ENCODE measurements at places on chromosomes 11 and 22.

- no peak for DNase-seq
Measured at GRCh38 chr11:3823303-3823702, 14.9 kb downstream of the PGAP2 start.

DNA sequence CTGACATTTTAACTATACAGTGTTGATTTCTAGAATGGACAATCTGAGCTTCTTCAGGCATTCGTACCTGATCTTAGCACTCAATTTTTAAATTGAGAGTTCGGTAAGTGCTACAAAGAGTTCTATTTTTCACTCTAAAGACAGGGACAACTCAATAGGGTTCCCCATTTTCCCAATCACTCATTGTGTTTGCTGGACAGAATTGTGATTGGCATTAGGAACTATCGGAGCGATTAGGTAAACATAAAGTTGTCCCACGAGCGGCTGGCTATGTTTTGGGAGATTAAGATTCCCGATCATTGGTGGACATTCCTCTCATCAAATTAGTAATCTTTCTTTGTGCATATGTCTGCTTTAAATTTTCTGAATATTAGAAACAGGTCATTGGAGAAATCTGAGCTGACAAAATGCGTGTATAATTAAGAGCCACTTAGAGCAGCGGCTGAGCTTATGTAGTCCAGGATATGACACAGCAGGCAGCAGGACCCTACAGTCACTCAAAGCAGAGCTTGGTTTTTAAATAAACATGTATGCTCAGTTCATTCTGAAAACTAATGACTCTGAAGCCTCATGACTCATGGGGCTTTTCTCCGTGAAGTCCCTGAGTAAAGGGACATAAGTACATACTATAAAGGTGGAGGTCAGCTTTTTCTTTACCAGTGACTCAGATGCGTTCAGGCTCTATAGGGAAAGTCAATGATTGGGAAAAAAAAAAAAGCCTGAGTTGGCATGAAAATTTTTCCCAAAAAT is 109.4 kb downstream of the GRIA4 start:
- no peak for DNase-seq

GRCh38 chr11:44620328-44620725 is 54.9 kb downstream of the CD82 start:
- peak; percentile 0 for DNase-seq

DNA sequence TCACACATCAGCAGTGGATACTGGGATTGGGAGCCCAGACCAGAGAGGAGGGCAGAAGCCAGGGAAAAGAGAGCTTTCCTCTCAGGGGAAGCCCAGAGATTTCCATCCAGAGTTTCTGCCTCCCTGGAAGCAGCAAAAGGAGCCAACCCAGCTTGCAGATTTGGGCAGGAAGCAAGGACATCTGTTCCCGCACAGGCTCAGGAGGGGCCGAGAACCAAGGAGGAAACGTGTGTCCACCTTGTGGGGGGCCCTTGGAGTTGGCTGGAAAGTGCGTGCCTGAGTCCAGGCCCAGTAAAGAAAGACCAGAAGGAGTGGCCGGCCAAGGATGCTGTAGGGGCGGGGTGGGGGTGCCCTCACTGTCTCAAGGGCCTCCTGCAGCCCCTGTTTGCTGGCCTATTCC is 6.0 kb upstream of the NPTXR start:
- DNase-seq = no peak

DNA sequence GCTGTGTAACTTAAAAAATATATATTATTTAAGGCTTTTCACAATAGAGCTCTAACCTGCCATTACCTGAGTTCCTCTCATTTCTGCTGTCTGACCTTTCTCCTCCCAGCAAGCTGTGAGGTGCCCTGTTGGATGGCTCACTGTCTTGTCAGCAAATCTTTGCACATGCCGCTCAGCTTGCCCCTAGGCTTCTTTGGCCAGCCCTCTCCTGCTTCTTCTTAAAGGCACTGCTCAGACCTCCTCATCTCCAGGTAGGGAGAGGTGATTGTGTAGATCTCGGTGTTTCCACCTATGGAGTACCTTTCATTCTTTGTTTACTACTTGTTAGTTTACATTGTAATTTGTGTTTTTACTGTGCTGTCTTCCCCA is 96.5 kb downstream of the EXT2 start:
- no peak for DNase-seq

DNA sequence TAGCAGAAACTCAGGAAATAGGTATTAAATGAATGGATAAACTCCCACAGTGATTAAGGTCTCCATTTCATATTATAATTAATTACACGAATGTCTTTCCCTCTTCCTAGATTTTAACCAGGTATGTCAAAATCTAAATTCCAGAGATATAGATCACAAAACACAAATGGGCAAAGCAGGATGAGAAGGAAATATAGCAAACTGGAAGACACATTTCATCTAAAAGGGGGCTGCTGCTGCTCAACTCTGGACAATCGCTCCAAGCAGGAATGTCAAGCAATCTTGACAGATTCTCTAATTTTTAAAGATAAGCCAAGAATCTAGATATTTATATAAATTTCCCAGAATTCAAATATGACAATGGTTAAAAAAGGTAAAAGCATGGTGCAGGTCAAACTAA is 554.2 kb upstream of the CCDC90B start:
- DNase-seq = no peak

DNA sequence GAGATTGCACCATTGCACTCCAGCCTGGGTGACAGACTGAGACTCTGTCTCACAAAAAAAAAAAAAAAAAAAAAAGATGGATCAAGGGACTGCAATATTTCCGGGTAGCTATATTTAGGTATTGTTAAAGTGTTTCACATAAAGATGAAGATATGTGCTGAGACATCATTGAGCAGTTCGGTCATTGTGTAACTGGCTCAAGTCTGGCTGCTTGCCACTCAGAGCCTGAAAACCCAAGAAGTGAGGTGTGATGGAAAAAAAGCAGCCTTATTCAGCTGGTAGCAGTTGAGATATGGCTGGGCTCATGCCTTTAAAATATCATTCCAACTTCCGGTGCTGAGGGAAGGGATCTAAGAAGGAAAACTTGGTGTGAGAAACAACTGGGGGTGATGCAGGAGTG is 46.9 kb downstream of the LUZP2 start:
- DNase-seq = no peak

DNA sequence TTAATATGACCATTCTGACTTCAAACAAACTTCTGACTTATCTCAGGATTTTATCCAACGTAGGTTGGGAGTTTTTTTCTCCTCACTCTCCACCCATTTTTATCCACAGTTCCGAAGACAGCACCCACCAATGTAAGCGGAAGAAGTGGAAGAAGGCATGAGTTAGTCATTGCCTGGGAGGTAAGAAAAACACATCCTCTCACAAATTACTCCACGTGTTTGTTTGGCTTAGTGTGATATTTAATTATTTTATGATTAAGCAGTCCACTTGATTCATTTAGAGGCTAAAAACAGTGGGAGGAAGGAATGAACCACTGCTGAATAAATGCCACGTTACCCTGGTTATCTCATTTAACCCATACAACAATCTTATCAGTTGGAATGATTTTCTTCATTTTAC is 389.6 kb upstream of the ARHGAP42 start:
- DNase-seq = no peak

GRCh38 chr11:92558323-92558722 is 333.7 kb downstream of the FAT3 start:
- DNase-seq = no peak
